ENCODE measurements at places on chromosomes 7 and 10.

DNA sequence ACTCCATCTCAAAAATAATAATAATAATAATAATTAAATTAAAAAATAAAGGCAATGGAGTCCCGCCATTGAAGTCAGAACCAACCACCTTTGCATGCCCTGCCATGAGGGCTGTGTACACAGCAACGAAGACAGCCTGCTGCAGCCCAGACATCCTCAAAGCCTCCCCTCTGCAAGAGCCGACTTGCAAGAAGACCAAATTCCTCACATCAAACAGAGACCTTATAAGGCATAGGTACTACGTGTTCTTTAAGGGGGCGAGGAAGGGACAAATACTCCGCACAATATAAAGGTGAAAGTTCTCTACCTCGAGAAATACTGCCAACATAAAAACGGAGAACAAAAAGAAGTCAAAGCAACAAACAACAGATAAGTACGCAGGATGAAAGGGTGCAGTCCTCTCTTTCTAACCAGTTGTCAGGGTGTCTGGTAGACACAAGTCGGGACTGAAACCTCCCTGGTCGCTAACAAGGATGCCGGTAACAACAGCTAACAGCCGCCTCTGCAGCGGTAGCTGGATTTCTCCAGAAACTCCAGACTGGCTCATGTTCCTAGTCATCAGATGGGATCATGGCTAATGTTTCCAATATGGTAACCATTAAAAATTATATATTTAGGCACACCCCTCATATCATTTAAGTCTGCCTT, 23.6 kb downstream of the FGFR2 start:
- no peak for DNase-seq

- no peak for DNase-seq
Observed at GRCh38 chr10:380313-380940, 245.2 kb downstream of the ZMYND11 start.

- DNase-seq, result no peak
Observed at GRCh38 chr10:4048236-4048864, 263.3 kb upstream of the KLF6 start.

DNA sequence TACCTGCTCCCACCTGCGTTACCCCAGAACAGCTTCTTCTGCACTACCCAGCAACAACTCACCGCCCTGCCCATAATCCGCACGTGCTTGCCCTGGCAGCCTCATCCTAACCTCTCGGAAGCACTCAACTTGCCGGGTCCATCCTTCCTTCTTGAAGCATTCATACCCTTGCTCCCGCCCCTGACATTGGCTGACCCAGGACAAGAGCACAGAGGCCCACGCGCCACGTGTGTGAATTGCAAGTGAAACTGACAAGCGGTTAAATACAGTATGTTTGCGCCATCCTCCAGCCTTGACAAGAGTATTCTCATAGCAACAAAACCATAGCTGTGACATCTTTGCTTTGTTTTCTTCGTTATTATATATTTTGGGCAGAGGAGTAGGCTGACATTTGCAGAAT, 10.9 kb upstream of the OCM start:
- no peak for DNase-seq

GRCh38 chr7:10116511-10116910, 857.2 kb upstream of the PHF14 start:
- DNase-seq, result no peak

GRCh38 chr7:119341822-119342221, 931.2 kb upstream of the KCND2 start:
- DNase-seq, result no peak

- no peak for DNase-seq
Observed at GRCh38 chr10:110029450-110029849, 21.7 kb downstream of the ADD3 start.

DNA sequence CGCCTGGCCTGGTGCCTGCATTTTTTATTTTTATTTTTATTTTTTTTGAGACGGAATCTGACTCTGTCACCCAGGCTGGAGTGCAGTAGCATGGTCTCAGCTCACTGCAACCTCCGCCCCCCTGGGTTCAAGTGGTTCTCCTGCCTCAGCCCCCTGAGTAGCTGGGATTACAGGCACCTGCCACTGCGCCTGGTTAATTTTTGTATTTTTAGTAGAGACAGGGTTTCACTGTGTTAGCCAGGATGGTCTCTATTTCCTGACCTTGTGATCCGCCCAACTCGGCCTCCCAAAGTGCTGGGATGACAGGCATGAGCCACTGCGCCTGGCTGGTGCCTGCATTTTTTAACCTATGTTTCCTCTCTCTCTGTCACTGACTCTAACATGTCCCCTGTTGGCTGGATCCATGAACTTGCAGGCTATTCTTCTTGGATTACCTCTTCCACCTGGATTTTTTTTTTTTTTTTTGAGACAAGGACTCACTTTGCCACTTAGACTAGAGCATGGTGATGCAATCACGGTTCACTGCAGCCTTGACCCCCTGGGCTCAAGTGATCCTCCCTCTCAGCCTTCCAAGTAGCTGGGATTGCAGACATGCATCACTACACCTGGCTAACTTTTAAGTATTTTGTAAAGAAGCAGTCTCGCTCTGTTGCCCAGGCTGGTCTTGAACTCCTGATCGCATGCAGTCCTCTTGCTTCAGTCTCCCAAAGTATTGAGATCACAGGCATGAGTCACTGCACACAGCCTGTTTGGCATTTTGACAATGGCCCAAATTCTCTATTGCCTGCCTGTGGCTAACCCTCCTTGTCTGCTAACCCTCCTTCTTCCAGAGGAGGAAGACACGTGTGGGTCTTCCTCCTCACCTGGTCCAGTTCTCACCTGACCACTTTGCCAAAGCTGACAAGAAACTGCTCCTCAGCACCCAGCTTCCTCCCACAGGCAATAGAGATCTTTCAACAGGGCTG, 23.0 kb upstream of the PRPF18 start:
- DNase-seq, result no peak

- DNase-seq, result no peak
Observed at GRCh38 chr7:111682588-111683340, 120.5 kb upstream of the IMMP2L start.

DNA sequence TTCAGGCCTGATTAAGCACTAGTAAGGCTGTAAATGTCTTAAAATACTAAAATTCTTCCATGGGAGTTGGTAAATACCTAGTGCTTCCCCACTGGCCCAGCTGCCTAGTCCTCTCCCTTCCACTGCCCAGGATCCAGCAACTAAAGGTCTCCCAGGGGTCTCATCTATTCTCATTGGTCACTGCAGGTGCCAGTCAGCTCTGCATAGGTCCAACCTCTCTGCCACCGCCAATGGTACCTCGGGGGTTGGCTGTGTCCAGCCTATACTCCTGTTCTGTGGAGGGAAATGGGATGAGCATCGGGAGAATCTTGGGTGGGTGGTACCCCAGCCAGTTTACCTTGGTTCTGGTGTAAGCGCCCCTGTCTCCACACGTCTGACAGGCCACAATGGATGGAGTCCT, 6.1 kb upstream of the CREB5 start:
- DNase-seq, result no peak

- no peak for DNase-seq
Observed at GRCh38 chr10:133151543-133151972, 8.5 kb upstream of the KNDC1 start.

GRCh38 chr10:133258818-133259601, 17.7 kb downstream of the ADAM8 start:
- DNase-seq, result no peak

DNA sequence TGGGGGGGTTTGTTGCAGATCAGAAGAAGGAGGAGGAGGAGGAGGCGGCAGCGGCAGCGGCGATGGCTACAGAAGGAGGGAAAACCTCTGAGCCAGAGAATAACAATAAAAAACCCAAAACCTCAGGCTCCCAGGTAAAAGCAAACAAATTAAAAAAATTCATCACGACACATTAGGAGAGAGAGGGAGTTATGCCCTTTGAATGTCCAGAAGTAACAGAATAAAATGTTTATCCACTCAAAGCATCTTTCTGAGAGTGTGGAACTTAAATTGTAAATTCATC, 717 bp downstream of the SP4 start:
- DNase-seq, result no peak

- no peak for DNase-seq
Observed at GRCh38 chr10:128680116-128680515, 553.9 kb upstream of the MKI67 start.

- DNase-seq, result no peak
Observed at GRCh38 chr10:128775743-128776142, 649.5 kb upstream of the MKI67 start.

DNA sequence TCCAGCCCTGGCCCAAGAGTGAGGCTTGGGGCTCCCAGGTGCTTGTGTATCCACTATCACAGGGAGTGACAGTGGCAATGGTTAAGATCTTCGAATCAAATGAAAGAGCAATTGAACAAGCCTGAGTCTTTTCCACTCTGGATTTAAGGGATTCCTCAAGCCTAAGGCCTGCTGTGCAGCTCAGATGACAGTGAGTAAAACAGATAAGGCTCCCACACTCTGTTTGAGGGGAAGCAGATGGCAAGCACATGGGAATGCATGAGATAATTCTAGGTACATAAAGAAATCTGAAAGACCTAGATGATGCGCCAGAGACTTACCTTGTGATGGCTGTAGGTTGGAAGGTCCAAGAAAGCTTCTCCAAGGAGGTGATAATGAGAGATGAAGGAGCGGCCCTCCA, 95.0 kb downstream of the LRRC18 start:
- DNase-seq, result no peak

GRCh38 chr7:159149488-159149887, 4.8 kb upstream of the VIPR2 start:
- no peak for DNase-seq

All from caudate nucleus (tissue), 63 donors.